ENCODE measurements at places on chromosomes 11 and 22.
A peak's percentile ranks its signal among the peaks of the same experiment; 100 is the strongest.

- peak; percentile 82 for DNase-seq
Observed at GRCh38 chr11:1750481-1750839, at the start of gene IFITM10. TSS of gene IFITM10 (minus strand) at chr11:1750595. CDS start at chr11:1750442, 153 bp downstream.

- no peak for DNase-seq
Observed at GRCh38 chr11:33525789-33526188, 174.8 kb downstream of the C11orf91 start.

DNA sequence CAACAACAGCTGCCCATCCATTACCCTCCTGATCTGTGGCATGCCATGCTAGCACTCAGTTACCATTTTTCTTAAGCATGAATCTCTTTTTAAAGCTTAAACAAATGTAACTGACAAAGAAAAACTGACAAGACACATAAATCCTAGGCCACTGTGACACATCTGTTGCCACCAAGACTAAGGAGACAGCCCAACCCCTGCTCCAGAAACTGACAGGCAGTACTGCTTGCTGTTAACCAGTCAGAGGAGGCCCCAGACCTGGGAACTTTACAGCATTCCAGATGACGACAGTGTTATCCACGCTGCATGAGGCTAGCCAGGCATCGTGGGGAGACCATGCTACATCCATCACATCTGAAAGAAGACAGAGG, 33.8 kb downstream of the HIRA start:
- DNase-seq = peak; percentile 33

- peak; percentile 71 for DNase-seq
Observed at GRCh38 chr11:36015799-36016198, 71.9 kb downstream of the LDLRAD3 start.

Data from aorta (tissue), 5 donors.